ENCODE measurements at places on chromosomes 6 and 20.

DNA sequence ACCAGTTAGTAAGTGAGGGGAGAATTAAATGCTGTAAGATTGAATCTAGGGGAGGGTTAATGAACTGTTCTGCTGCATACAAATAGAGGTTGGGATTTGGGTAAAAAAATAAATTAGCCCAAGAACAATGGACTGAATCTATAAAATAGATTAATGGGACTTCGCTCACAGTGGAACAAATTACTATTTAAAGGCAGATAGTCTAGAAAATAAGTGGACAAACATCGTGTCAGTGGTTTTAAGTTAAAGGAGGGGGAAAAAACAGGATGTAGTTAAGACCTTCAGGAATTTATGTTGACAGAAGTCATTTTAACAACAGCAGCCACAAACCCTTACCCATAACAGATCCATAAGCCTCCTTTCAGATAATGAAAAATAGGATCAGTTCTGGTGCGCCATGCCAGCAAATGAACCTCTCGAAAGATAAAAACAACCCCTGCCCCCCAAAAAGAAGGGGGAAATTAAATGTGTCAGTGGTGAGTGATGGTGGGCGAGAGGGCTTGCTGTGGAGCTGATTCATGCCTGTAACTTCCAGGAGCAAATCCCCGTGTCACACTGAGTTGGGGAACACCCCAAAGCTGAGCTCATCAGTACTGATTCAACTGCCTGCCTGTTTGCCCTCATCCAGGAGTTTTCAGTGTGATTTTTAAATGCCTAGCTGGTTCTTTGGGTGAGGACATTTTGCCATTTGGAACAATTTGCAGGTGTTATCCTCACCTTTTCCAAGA, 86.8 kb downstream of the PPP1R14C start:
- no peak for DNase-seq

GRCh38 chr6:41618598-41618997, 19.7 kb upstream of the MDFI start:
- no peak for DNase-seq

DNA sequence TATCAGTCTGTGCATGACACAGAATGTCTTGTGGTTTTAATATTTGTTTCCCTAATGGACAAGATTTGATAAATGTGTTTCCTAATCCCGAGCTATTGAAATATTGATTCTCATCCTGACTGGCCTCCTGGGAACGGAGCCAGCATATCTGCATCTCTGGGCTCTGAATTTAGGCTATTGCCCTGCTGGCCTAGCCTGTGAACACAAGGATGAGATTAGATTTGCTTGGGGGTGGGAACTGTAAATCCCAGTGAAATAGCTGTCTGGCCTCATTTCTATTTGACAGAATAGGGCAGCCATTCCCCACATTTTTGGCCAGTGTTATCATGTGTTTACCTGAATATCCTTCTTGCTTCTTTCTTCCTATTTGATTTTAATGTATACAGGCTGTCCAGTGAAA, 198.4 kb upstream of the SOX4 start:
- DNase-seq: no peak

DNA sequence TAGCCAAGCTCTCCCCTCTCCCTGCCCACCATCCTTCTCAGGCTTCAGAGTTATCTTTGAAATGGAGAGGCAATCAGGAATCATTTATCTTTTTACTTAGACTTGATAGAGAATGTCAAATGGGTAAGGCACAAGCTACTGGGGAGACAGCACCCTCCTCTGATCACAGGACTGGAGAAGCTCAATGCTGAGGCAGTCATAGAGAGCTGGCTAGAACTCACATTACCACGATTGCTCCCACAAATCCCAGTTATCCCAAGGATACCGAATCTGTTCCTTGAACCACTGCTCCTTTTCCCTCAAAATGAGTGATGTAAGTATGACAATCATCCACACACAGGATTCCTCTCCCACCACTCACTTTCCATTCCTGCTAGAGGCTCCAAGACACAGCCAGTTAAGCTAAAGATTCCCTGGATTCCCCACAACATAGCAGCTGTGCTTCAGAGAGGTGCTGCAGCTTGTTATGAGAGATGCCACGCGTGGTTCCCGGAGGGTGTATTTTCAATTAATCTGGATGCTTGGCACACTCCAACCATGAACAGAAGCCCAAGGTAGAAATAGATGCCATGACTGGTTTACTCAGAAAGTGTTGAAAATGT, 96.2 kb upstream of the VGLL2 start:
- DNase-seq: no peak

DNA sequence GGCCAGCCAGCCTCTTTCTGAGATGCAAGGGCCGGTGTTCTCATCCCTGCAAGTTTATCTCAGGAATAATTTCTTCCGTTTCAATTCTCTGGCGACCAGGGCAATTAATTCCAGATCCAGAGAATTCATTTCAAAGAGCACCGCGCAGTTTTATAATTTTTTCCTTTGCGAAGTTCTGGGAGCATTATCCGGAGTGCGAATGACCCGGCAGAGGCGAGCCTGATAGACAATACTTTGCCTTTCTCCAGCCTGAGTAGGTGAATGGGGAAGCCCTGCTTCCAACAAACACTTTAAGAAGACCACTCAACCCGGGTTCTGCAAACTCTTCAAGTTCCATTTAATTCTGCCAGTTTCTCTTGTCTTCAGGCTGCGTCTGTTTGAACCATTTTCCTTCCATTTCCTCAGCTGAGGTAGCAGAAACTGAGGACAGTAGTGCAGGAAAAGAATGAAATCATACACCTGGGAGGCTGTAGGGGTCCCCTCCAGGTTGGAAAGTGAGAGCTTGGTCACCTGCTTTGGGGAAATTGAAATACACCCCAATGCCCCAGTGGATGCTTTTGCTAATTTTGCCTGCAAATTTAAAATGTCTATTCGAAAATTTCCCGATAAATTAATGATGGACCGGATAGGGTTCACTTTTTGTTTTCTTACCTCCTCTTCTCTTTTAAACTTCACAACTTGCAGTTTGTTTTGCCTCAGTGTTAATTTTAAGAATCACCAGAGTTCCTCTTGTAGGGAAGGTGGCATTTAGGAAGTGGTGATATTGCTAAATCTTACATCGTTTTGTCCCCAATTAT, 1.1 kb downstream of the VGLL2 start:
- DNase-seq: no peak

Data from stimulated activated CD8-positive, alpha-beta memory T cell treated with anti-CD3 and anti-CD28 coated beads, Interleukin-7, amount 100 ng/mL, for 4 hours (primary cell).